ENCODE measurements at places on chromosomes 5 and 9.

- no peak for DNase-seq
Measured at GRCh38 chr5:165139721-165140120, 1634.3 kb downstream of the MAT2B start.

DNA sequence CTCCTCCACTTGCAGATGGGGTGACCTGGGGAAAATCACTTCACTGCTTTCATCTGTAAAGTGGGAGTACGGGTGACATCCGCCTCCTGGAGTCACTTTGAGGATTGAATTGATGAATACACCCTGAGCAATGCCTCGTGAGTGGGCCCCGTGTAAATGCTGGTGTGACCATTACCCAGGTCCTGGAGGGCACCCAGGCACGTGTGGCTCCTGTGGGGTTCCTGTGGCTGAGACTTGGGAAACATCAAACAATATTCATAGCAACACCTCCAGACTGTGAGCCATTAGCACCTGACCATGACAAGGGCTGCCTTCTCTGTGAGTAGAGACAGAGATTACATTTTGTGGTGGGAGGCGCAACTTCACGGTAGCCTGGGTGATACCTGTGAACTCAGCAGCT lies 11.4 kb downstream of the MRPL36 start:
- DNase-seq = no peak

- DNase-seq = no peak
Measured at GRCh38 chr9:94672811-94673487, 33.6 kb upstream of the FBP1 start.

GRCh38 chr5:154559398-154560276 lies 81.6 kb upstream of the HAND1 start:
- DNase-seq = no peak

- DNase-seq = no peak
Measured at GRCh38 chr9:22073349-22073748, 64.2 kb upstream of the CDKN2B start.

GRCh38 chr5:125226825-125227224 lies 480.4 kb upstream of the ZNF608 start:
- no peak for DNase-seq

DNA sequence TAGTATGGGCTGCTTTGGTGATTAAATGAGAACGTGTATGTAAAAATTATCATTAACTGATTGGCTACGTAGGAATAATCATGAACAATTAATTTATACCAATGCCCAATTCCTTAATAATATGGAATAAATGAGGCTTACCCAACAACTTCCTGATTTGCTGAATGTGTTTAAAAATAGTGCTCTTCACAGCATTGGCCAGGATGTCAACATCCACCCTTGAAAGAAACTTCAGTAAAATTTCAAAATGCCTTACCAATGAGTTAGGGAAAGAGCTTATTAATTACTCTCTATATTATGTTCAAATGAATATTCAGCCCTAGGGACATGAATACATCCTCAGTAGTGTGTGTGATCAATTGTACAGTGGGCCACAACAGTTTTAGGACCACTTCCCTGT lies 401.4 kb downstream of the PSAT1 start:
- DNase-seq = no peak

- DNase-seq = no peak
Measured at GRCh38 chr5:155943516-155944407, 383.2 kb upstream of the SGCD start.

DNA sequence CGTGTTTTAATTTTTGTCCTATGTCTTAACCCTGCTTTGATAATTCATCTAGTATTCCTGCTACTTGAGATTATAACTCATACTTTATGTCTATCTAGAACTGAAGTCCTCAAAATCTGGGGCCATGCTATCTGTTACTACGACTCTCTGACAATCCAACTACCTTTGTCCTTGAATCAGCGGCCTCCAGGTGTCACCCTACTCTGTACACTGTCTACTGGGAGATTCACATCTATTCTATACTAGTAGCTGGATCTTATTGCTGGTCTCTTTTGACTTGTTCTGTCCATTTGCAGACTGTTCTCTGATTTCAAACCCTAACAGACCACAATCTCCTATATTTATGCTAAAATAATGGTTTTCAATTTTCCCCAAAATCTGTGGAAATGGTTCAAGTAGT lies 225.5 kb upstream of the ELAVL2 start:
- DNase-seq = no peak

DNA sequence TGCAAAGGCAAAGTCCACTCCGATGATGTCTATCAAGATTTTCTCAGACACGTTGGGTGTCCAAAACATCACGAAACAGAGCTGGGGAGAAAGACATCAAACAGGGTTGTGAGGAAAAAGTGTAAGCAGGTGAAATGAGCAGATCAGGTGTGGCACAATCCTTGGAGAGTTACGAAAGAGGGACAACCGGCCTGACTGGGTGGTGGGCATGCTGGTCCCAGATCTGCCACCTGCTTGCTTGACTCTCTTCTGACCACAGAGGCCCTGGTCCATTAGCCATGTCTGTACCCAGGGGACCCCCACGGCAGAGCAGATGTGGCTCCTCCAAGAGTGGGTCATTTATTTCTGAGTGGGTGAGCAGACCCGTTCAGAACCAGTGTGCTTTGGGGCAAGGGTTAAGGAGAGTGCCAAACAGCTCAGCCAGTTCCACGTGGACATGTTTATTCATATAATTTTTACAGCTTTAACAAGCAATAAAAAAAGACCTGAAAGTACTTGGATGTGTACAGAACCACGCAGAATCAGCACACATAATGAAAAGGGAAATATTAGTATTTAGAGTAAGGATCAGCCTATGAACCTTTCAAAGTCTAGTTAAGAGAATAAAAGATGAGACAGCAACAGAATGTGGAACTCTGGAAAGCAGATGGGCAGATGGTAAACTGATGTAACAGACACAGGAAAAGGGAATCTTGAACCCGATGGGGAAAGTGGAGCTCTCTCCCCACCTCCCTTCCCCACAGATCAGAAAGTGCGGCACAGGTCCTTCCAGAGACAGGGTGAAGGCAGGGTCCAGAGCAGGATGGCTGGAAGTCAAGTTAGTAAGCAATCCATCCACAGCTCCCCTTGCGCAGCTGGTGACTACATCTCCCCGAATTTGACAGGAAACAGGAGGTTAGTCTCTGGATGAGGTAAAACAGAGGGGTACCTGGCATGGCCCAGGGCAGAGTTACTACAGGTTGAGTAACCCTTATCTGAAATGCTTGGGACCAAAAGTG lies 52.5 kb downstream of the OTULIN start:
- no peak for DNase-seq

GRCh38 chr5:65072850-65073249 lies 304.1 kb downstream of the CWC27 start:
- DNase-seq = no peak

- no peak for DNase-seq
Measured at GRCh38 chr9:4603830-4604229, 58.3 kb upstream of the PLPP6 start.

DNA sequence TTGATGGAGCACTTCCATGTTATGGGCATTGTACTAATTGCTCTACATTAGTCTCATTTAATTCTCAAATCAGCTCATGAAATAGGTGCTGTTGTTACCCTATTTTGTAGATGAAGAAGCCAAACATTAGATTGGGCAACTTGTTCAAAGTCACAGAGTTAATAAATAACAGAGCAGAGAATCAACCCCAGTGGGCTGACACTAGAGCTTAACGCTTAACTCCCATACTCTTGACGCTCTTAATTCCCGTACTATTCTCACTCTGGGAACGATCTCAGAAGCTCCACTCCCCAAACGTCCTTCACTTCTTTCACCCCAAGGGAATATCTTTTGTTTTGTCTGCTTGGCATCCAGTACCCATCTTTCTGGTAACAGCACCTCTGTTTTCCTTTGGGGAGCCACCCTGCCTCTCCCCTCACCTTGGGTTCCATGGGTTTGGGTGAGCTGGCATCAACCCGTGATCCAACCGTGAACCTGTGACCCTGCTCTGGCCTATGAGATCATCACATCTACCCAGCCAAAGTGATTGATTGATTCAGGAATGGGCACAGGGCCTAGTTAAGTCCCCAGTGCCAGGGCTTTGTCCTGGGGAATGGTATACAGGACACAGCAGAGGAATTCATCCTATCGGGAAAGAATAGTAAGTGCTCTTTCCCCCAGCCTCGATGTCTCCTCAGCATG lies 169.2 kb downstream of the NR3C1 start:
- no peak for DNase-seq

- peak; percentile 35 for DNase-seq
Measured at GRCh38 chr5:122089096-122090013, 11.3 kb upstream of the LOX start.

DNA sequence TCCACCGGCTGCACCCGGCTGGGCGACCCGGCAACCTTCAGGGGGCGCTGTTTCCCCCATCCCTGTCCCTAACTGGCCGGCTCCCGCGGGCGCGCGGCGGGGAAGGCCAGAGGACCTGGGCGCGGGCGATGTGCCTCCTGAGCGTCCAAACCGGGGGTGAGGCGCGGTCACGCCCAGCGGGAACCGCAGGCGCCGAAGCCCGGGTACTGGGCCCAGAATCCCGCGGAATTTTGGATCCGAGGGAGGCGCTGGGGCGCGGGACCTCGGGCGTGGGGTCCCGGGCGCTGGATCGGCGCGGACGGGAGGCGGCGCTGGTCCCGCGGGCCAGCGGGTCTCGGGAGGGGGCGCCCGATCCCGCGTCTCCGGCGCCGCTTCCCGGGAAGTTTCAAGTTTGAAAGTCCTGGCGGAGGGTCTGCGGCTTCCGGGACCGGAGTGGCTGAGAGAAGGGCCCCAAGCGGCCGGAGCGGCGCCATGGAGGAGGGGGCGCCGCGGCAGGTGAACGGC lies at the start of gene PKN3:
Gene PKN3, plus strand, starts transcription at position 59 of the 504 bp plus-strand sequence. Its CDS starts 413 bp downstream, at position 472.
- peak; percentile 92 for DNase-seq

GRCh38 chr9:121748074-121748473 lies 96.6 kb downstream of the DAB2IP start:
- DNase-seq = no peak

GRCh38 chr9:70259512-70259802 lies 679 bp downstream of the SMC5 start:
- no peak for DNase-seq

GRCh38 chr9:109450346-109450745 lies 47.8 kb downstream of the PTPN3 start:
- no peak for DNase-seq

GRCh38 chr5:61352612-61353156 lies 20.6 kb downstream of the ZSWIM6 start:
- DNase-seq = no peak

GRCh38 chr5:97046270-97046982 lies 96.0 kb downstream of the LIX1 start:
- no peak for DNase-seq

DNA sequence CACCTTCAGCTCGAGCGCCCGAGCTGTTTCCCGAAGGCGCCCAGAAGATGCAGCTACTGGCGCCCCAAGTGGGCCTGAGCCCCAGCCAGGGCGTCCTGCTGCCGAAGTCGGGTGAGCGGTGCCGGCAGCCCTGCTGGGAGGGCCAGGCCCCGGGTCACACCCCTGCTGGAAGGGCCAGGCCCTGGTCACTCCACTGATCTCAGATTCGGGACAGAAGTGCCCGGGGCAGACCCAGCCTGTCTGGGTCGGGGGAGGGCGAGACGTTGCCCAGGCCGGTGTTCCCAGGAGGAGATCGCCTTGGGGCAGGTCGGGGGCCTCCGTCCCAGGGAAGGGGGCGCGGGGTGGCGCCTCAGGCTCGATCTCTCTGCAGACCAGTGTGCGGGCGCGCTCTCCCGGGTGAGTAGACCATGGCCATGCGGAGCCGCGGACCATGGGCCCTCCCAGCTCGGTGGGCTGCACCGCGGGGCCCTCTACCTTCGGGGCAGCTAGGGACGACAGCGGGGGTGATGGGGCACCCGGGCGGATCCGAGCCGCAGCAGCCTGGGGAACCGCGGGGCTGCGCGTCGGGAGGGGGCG lies 2.3 kb downstream of the LCNL1 start:
- no peak for DNase-seq

DNA sequence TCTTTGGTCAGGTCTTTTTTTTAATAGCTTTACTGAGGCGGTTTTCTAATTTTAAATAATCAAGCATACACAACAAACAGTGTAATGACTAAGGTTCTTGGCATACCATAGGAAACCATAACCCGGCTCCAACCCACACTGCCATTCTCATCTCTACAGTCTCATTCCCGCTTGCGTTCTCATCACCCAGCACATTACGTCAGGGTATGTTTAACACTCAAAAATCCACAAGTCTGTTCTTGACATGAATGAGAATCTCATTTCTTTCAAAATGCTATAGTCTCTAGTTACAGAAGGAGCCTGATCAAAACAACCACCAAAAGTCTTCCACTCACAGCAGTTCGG lies 505 bp downstream of the C5orf34 start:
- DNase-seq = peak; percentile 63

- DNase-seq = no peak
Measured at GRCh38 chr5:154333016-154333415, 112.8 kb upstream of the SAP30L start.

- no peak for DNase-seq
Measured at GRCh38 chr9:93194641-93195040, 10.7 kb downstream of the WNK2 start.

DNA sequence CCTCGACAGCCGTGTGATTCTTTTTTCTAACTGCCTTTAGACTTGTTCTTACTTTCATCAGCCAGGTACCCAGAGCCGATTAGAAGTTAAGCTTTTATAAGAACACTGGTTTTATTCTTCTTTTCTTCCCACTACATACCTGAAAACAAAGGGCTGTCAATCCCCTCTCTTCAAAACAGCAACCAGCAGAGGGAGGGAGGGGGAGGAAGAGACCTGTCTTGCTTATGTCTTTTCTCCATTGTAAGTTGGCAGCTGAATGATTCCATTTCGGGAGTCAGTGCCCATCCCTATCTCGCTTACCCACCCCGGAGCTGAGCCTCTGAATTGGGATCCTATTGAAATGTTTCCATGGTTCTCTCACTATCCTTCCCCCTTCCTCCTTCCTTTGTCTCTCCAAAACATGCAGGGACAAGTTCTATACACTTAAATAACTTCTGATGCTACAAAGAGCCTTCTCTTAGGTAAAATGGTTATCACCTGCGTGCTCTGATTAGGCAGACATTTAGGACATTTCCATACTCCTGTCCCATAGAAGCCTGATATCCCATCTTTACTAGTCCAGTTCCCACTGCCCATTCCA lies 83.9 kb upstream of the WWC1 start:
- no peak for DNase-seq

- DNase-seq = no peak
Measured at GRCh38 chr9:136358016-136358415, 5.5 kb downstream of the DNLZ start.

GRCh38 chr5:109573766-109574165 lies 116.0 kb upstream of the MAN2A1 start:
- DNase-seq = no peak

DNA sequence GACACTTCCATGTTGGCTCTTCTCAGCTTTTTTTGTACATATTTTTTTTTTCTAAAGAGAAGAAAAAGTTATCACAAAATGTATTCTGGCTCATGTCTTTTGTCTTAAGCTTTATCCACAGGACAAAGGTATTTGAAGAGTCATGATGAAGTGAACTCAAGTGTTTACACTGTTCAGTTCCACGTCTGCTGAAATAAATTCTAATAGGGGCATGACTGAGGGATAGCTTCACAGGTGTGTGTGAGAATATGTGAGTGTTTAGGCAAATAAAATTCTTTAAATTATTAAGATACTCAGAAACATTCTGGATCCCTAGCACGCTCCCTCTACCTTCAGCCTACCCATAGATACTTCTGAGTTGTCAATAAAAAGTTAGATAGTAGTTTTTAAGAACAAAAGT lies 59.8 kb downstream of the BAAT start:
- DNase-seq = no peak

GRCh38 chr9:99037769-99038483 lies 67.0 kb upstream of the TGFBR1 start:
- DNase-seq = no peak

GRCh38 chr5:142834504-142834903 lies 64.3 kb downstream of the ARHGAP26 start:
- no peak for DNase-seq

GRCh38 chr5:53882676-53883031 lies 322.2 kb downstream of the NDUFS4 start:
- DNase-seq = no peak

Measured in dermis blood vessel endothelial cell (primary cell).